ENCODE measurements at places on chromosomes 5 and 9.

GRCh38 chr5:132270335-132270665 is 12.8 kb downstream of the PDLIM4 start:
- no peak for DNase-seq

- DNase-seq = no peak
These were observed 96.0 kb upstream of the SLC28A3 start for GRCh38 chr9:84436386-84437109.

GRCh38 chr5:160539431-160539830 is 117.8 kb downstream of the PTTG1 start:
- DNase-seq = no peak

DNA sequence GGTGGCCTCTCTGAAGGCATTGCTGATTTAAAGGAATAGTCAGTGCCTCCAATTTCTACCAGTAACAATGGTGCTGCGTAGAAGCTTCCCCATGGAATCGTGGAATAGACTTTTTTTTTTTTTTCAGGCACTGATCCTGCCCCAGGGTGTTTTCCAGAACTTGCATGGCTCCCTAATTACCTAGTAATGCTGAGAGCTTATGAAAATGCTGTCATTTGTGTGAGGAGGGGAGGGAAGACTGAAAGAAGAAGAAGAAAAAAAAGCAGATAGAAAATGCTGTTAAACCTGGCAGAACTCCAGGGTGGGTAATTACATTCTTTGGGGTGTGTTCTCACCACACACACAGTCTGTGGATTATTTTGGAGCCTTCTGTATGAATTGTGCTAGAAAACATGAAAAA is 4.8 kb upstream of the GRIA1 start:
- DNase-seq = no peak

DNA sequence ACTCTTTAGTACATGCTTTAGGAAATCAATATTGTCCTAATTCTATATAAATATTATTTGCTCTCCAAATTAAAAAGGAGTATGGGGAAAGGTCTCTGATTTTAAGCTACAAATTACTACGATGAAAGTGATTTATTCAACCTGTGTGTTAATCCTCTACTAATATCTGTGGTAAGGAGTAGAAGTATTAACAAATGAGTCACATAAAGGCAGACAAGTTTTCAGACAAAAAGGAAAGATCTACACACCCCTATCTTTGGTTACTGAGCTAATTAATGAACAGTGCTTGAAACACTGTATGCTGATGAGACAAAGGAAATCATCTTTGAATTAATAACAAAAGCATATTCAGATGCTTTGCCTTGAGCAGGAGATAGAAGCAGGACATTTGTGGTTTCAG is 15.9 kb downstream of the LOX start:
- DNase-seq = no peak

- no peak for DNase-seq
These were observed 50.3 kb downstream of the CETN3 start for GRCh38 chr5:90359073-90359920.

DNA sequence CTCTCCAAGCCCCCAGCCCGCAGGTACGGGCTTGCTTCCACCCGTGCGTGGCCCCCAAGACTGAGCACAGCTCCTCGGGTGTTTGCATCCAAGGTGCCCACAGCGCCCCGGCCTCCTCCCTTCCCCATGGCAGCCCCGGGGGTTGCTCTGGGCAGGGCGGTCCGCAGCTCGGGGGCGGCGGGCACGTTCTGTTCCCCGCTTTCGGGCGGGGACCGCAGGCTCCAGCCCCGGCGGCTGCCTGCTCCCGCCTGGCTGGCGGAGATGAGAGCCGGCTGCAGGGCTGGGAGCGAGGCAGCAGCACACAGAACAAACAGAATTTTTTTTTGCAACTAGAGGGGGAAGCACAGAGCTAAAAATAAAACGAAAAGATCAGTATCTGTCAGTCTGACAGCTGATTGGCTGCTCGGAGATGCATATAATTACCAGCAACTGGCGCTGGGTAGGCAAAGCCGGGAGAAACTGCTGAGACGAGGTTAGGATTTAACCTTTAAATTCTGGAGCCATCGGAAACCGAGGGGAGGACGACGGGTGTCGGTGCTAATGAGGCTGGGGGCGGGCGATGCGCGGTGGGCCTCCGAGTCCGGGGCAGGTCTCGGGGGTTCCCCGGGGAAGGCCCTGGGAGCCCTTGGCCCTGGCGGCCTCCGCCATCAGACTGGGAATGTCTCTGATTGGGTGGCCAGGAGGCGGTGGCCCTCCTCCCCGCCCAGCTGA is 142.7 kb upstream of the IER5L start:
- DNase-seq = no peak

GRCh38 chr9:85041466-85042137 is 372.1 kb downstream of the NTRK2 start:
- no peak for DNase-seq

- no peak for DNase-seq
These were observed 6.5 kb downstream of the CREB3 start for GRCh38 chr9:35738924-35739323.

DNA sequence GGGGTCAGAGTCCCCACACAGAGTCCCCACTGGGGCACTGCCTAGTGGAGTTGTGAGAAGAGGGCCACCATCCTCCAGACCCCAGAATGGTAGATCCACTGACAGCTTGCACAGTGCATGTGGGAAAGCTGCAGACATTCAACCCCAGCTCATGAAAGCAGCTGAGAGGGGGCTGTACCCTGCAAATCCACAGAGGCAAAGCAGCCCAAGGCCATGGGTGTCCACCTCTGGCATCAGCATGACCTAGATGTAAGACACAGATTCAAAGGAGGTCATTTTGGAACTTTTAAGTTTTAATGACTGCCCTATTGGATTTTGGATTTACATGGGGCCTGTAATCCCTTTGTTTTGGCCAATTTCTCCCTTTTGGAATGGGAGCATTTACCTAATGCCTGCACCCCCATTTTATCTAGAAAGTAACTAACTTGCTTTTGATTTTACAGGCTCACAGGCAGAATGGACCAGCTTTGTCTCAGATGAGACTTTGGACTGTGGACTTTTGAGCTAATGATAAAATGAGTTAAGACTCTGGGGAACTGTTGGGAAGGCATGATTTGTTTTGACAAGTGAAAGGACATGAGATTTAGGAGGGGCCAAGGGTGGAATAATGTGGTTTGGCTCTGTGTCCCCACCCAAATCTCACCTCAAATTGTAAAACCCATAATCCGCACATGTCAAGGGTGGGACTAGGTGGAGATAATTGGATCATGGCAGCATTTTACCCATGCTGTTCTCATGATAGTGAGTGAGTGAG is 56.3 kb upstream of the ITGA1 start:
- no peak for DNase-seq

- DNase-seq = no peak
These were observed 14.4 kb upstream of the ABLIM3 start for GRCh38 chr5:149126906-149127305.
